Urothelium cell line (cell line): ENCODE measurements at places on chromosomes 1 and 21.
A peak's percentile ranks its signal among the peaks of the same experiment; 100 is the strongest.

DNA sequence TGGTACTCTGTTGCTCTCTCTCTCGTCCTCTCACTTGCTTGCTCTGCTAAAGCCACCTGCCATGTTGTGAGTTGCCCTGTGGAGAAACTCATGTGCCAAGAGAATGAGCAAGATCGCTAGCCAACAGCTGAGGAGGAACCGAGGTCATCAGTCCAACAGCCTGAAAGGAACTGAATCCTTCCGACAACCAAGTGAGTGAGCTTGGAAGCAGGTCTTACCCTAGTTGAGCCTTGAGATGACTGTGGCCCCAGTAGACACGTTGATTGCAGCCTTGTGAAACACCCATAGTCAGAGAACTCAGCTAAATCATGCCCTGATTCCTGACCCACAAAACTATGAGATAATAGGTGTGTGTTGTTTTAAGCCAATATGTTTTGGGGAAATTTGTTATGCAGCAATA is 48.1 kb upstream of the BACH1 start:
- DNase-seq, result no peak

- DNase-seq, result no peak
These were observed 39.5 kb upstream of the EDARADD start for GRCh38 chr1:236354330-236355147.

GRCh38 chr1:217419194-217419551 is 211.7 kb downstream of the GPATCH2 start:
- no peak for DNase-seq

DNA sequence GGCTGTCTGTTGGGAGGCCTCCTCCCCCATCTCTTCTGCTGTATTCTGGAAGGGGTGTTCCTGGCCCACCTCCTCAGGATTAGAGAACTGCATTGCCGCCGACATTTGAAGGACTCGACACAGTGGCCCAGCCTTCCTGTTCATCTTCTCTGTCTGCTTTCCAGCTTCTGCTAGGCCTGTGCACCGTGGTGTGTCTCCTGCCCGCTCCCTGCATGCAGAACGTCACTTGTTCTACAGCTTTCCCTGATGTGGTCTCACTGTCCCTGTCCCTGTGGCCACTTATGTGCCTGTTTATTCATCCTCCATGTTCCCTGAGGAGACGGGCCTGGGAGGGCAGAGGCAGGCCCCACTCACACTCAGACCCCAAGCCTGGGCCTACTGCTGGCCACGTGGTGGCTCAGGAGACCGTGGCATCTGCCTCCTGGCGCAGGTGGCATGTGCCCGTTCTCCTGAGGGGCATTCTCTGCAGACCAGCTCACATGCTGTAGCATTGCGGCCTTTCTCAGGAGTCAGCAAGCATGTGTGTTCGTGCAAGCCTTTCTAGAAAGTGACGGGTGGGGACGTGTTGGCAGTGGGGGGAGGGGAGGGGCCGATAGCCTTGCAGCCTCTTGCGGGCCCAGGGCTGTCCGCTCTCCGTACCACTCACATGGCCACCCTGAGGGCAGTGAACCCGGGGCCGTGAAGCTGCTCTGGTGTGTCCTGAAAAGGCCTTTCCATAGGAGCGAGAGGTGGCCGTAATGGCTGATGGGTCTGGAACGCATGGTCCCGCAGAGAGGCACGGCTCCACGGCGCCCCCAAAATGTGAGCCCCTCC is 35.9 kb downstream of the POFUT2 start:
- no peak for DNase-seq

DNA sequence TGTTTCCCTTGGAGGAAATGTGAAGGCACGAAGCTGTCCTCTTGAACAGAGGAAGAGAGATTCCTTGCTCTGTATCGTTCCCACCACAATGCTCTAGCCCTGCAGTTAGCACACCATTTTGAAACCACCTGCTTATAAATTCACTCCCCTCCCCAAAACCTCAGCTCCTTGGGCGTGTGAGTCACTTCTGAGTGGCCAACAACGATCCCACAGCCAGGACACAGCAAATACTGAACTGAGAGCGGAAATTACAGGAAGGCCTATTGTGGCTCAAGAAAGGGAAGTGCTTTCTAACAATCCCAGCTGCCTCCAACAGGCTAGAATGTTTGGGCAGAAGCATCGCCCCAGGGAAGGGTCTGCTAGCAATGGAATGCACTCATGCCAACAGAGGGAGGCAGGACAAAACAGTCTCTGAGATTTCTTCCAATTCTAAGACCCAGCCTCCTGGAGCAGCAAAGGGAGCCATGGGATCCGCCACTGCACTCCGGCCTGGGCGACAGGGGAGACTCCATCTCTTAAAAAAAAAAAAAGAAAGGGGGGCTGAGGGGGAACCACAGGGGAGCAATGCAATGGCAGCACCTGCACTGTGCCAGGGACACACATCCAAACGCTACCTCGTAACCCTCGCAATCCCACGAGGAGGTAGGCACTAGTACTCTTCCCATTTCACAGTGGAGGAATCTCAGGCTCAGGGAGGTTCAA is 1.9 kb downstream of the TMEM53 start:
- peak; percentile 54 for DNase-seq
